ENCODE measurements at places on chromosomes 7 and 10. TPM values are rescaled to one million over a fixed set of nuclear protein-coding genes. Genes with fewer than 3 reads are reported as not detected.

Gene MYO3A
- total RNA-seq = 5.7 TPM

Gene ANKRD61
- not detected for total RNA-seq

Gene ASB10
- total RNA-seq = not detected

Gene AKR1B15
- total RNA-seq = not detected

- DNase-seq = no peak
- no peaks in the 10 kb centered on the region for H3K27me3 ChIP-seq
- H3K4me3 ChIP-seq = no peak overlapping the region
- no peaks in the 10 kb centered on the region for H3K4me1 ChIP-seq
Observed at GRCh38 chr10:116352125-116352524, 27.9 kb downstream of the CCDC172 start.

GRCh38 chr10:117663750-117664149 is 121.2 kb downstream of the EMX2 start:
- no peak overlapping the region for H3K4me3 ChIP-seq
- DNase-seq = no peak
- no peaks in the 10 kb centered on the region for H3K4me1 ChIP-seq
- H3K36me3 ChIP-seq = no peaks in the 10 kb centered on the region
- H3K27ac ChIP-seq = no peak overlapping the region
- H3K27me3 ChIP-seq = no peaks in the 10 kb centered on the region

- no peaks in the 10 kb centered on the region for H3K36me3 ChIP-seq
- peaks cover 43% of the 10 kb centered on the region for H3K4me1 ChIP-seq
- H3K27me3 ChIP-seq = no peaks in the 10 kb centered on the region
- no peak overlapping the region for H3K27ac ChIP-seq
Observed at GRCh38 chr10:24449321-24449740, 240.4 kb downstream of the KIAA1217 start.

GRCh38 chr10:49324711-49325110 is 25.7 kb downstream of the C10orf71 start:
- no peaks in the 10 kb centered on the region for H3K4me1 ChIP-seq
- DNase-seq = no peak
- no peak overlapping the region for H3K4me3 ChIP-seq

DNA sequence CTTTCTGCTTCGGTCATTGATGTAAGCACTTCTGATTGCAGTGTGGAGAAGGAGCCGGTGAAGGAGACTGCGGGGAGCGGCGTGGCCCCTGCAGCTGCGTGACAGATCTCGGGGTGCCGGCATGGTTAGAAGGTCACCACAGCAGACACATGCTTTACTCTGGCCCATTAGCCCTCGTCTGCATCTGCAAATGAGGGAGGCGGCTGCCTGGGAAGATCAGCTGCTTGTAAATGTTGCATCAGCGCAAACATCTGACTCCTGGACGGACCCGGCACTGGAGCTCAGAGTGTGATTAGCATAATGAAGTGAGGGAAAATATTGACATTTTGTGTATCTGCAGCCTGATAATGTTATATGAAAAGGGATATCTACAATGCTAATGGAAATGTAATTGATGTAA is 30.5 kb upstream of the MNX1 start:
- DNase-seq = peak; percentile 38
- H3K27me3 ChIP-seq = no peaks in the 10 kb centered on the region
- H3K36me3 ChIP-seq = no peaks in the 10 kb centered on the region
- H3K4me1 ChIP-seq = no peaks in the 10 kb centered on the region

Gene PON1
- total RNA-seq = not detected

- DNase-seq = no peak
- no peaks in the 10 kb centered on the region for H3K27me3 ChIP-seq
- peaks cover 14% of the 10 kb centered on the region for H3K4me1 ChIP-seq
Observed at GRCh38 chr10:58577437-58577777, 64.7 kb downstream of the BICC1 start.

GRCh38 chr10:2081501-2081900 is 344.2 kb upstream of the ADARB2 start:
- H3K27me3 ChIP-seq = no peaks in the 10 kb centered on the region
- no peaks in the 10 kb centered on the region for H3K4me1 ChIP-seq
- H3K4me3 ChIP-seq = no peak overlapping the region
- DNase-seq = no peak

Gene LRRD1
- total RNA-seq = 1.8 TPM

- no peak overlapping the region for H3K4me3 ChIP-seq
- no peak overlapping the region for H3K27ac ChIP-seq
- no peak for DNase-seq
- H3K27me3 ChIP-seq = no peaks in the 10 kb centered on the region
- no peaks in the 10 kb centered on the region for H3K36me3 ChIP-seq
Observed at GRCh38 chr10:72066318-72067284, 21.8 kb downstream of the SPOCK2 start.

Gene MYH16
- total RNA-seq = not detected

GRCh38 chr10:76009531-76009930 is 578.1 kb downstream of the LRMDA start:
- no peak overlapping the region for H3K4me3 ChIP-seq
- no peaks in the 10 kb centered on the region for H3K27me3 ChIP-seq
- H3K27ac ChIP-seq = no peak overlapping the region
- H3K4me1 ChIP-seq = no peaks in the 10 kb centered on the region
- DNase-seq = no peak
- no peaks in the 10 kb centered on the region for H3K36me3 ChIP-seq

Gene ZPBP
- total RNA-seq = not detected

DNA sequence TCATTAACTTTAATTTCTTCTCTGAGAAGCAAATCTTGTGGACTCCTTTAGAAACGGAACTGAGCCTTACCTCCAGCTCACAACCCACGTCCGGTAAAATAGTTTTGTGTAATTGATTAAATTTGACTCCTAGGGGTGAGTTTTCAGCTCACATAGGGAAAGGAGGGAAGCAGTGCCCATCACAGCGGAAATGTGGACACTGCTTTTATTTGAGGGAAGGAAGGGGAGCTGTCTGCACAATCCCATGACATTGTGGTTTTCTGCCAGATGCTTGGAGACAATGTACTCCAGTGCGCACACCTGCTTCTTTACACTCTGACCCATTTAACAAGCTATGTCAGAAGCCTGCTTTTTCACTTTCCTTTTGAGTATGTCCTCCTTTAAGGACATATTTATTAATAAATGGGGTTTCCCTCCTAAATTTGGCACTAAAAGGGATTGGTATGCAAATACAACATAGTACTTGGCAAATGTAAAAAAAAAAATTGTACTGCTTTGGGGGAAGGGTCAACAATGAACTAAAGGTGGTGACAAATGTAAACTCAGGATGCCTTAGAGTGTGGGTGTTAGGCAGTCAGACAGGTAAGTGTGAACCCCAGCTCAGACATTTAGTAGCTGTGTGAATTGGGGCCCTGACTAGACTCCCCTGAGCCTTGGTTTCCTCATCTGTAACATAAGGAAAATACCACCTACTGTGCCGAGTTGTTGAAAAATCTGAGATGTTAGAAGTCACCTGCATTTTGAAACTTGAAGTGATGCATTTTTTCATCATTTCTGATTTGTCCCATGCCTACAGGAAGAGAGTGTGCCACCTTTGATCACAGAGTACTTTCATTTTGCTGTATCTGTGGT is 90.2 kb upstream of the KLF6 start:
- H3K4me1 ChIP-seq = peaks cover 7% of the 10 kb centered on the region
- no peaks in the 10 kb centered on the region for H3K27me3 ChIP-seq
- DNase-seq = peak; percentile 60
- H3K4me3 ChIP-seq = no peak overlapping the region

DNA sequence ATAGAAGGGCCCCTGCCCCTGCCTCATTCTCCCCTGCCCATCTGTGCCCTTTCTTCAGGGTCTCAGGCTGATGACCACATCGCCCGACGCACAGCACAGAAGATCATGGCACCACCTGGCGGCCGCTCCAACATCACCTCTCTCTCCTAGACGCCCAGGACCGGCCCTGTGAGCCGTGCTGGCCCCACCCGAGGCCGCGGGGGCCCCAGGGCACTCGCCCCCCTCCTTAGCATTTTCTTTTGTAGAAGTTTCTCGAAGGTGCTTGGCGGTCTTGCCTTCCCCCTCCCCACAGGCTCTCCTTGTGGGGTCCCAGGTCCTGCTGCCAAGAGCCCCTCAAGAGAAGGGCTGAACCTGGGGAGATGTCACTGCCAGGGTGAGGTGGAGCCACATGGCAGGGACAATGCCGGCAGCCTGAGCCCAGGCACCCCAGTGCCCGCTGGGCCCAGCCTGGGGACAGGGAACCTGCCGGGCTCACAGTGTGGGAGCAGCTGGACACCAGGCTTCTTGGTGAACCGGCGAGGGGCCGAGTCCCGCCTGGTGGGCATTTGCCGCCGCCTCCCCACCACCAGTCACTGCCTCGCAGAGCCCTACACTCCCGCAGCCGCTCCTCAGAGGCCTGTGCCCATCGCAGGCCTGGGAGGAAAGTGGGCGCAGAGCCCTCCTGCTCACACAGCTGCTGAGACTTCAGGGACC is 18.2 kb downstream of the DPYSL4 start:
- H3K4me3 ChIP-seq = no peak overlapping the region
- no peak for DNase-seq
- H3K27ac ChIP-seq = no peak overlapping the region

GRCh38 chr7:16515785-16516685 is 10.6 kb upstream of the LRRC72 start:
- no peak for DNase-seq
- no peak overlapping the region for H3K4me3 ChIP-seq
- H3K36me3 ChIP-seq = no peaks in the 10 kb centered on the region
- H3K27me3 ChIP-seq = no peaks in the 10 kb centered on the region
- H3K4me1 ChIP-seq = no peaks in the 10 kb centered on the region

- no peak overlapping the region for H3K4me3 ChIP-seq
- DNase-seq = peak; percentile 63
- no peaks in the 10 kb centered on the region for H3K36me3 ChIP-seq
- peak overlapping the region; percentile 40 for H3K27ac ChIP-seq
- H3K4me1 ChIP-seq = peaks cover 86% of the 10 kb centered on the region
- no peaks in the 10 kb centered on the region for H3K27me3 ChIP-seq
Observed at GRCh38 chr10:132575320-132576201, 38.0 kb downstream of the INPP5A start.

Gene MGAM2
- total RNA-seq = not detected

- no peaks in the 10 kb centered on the region for H3K27me3 ChIP-seq
- no peak overlapping the region for H3K27ac ChIP-seq
- no peaks in the 10 kb centered on the region for H3K36me3 ChIP-seq
- H3K4me1 ChIP-seq = peaks cover 42% of the 10 kb centered on the region
- no peak overlapping the region for H3K4me3 ChIP-seq
- DNase-seq = no peak
Observed at GRCh38 chr10:114372179-114372578, 32.1 kb downstream of the AFAP1L2 start.

GRCh38 chr7:22356701-22357310 is at the start of gene RAPGEF5:
Gene RAPGEF5 (minus strand): TSS chr7:22357154. CDS start chr7:22357060, 94 bp downstream.
- peaks cover 19% of the 10 kb centered on the region for H3K4me1 ChIP-seq
- peak; percentile 57 for DNase-seq
- no peaks in the 10 kb centered on the region for H3K36me3 ChIP-seq
- no peaks in the 10 kb centered on the region for H3K27me3 ChIP-seq

DNA sequence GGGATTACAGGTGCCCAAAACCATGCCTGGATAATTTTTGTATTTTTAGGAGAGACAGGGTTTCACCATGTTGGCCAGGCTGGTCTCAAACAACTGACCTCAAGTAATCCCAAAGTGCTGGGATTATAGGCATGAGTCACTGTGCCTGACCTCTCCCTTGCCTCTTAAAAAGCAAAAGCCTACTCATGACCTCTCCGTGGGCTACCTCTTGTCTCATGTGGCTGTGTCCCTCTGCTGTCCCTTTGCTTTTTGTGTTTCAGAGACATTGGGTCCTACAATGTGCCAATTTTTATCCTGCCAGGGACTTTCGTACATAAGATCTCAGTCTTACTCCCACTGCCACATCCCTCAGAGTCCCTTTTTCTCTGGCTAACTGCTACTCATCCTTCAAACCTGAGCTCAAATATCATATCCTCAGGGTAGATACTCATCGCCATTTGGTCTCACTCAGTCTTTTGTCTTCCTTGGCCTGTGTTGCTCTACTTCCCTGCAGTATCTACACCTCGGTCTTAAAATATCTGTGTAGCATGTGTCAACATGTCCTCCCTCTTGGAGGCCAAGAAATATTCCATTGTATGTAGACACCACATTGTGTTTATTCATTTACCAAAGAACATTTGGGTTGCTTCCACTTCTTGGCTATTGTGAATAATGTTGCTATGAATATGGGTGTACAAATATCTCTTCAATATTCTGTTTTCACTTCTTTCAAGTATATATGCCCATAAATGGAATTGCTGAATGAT is 465.0 kb upstream of the KLF6 start:
- no peaks in the 10 kb centered on the region for H3K27me3 ChIP-seq
- no peak for DNase-seq
- no peaks in the 10 kb centered on the region for H3K36me3 ChIP-seq
- H3K27ac ChIP-seq = no peak overlapping the region
- no peaks in the 10 kb centered on the region for H3K4me1 ChIP-seq

DNA sequence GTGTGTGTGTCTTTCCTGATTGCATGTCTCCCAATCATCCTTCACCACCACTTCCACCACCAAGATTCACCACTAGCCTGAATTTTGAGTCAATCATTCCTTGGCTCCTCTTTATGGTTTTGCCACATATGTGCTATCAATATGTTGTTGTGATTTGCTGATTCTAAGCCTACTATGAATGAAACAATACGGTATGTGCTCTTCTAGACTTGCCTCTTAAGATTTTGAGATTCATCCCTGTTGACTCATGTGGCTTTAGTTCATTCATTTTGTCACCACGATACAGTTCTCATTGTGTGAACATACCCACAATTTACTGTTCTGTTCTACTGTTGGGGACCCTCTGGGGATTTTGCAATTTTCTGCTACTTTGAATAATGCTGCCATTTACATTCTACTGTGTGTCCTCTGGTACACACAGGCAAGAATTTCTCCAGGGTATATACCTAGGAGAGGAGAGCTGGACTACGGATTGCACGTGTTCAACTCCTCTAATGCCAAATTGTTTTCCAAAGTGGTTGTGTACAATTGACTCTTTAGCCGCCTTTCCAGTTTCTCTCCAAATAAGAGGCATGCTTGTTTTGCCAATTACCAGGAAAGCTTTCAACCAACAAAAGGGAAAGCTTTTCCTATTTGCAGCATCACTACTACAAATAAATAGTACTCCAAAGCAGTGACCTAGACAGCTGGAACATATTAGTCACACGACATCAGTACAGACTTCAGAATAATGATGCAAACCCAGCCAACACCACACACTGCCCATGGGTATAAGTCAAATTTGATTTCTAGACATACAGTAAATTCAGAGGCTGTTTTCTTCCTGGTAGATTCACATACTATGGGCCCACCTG is 30.0 kb downstream of the SGMS1 start:
- no peaks in the 10 kb centered on the region for H3K27me3 ChIP-seq
- peaks cover 12% of the 10 kb centered on the region for H3K4me1 ChIP-seq
- DNase-seq = no peak
- no peaks in the 10 kb centered on the region for H3K36me3 ChIP-seq
- H3K27ac ChIP-seq = no peak overlapping the region

DNA sequence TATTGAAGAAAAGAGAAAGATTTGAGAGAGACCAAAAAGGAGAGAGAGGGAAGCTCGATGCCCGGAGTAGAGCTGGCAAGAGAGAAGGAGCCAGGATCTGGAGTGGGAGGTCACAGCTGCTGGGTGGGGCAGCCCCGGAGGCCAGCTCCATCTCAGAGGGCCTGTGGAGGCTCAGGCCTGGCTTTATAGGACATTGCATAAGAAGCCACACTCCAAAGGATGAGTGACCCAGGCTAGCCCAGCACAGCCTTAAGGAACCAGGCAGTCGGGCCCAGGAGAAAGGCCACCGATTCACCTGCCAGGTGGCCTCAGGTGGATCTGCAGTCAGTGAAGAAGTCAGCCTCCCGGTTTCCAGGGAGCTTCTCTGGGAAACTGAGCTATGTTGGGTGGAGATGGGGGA is 676 bp downstream of the PLAC9 start:
- H3K27me3 ChIP-seq = peaks cover 17% of the 10 kb centered on the region
- peak overlapping the region; percentile 36 for H3K4me3 ChIP-seq
- H3K4me1 ChIP-seq = peaks cover 15% of the 10 kb centered on the region
- DNase-seq = peak; percentile 40

GRCh38 chr10:48505394-48506112 is 99.3 kb downstream of the ARHGAP22 start:
- peak; percentile 17 for DNase-seq
- no peak overlapping the region for H3K27ac ChIP-seq
- H3K36me3 ChIP-seq = no peaks in the 10 kb centered on the region
- no peaks in the 10 kb centered on the region for H3K4me1 ChIP-seq

Data from stomach (tissue), 19 donors.